Heart left ventricle (tissue), 16 donors: ENCODE measurements at places on chromosomes 7 and 10.

DNA sequence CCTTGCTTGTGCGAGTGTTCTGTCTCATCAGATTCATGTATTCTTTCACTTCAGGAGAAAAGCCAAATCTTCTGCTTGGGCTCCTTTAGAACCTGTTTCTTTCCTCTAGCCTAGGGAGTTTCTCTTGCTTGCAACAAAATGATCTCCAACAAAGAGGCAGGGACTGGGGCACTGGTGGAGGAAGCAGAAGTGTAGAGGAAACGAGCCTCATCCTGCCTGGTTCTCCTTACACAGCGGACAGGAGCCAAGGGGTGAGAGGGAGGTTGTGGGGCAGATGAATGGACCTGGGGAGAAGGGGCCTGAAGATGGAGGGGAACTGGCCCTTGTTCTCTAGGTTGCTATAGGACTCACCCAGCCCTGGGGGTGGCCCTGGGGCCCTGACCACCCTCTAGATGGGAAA is 141.1 kb downstream of the PKD1L1 start:
- no peak for DNase-seq

DNA sequence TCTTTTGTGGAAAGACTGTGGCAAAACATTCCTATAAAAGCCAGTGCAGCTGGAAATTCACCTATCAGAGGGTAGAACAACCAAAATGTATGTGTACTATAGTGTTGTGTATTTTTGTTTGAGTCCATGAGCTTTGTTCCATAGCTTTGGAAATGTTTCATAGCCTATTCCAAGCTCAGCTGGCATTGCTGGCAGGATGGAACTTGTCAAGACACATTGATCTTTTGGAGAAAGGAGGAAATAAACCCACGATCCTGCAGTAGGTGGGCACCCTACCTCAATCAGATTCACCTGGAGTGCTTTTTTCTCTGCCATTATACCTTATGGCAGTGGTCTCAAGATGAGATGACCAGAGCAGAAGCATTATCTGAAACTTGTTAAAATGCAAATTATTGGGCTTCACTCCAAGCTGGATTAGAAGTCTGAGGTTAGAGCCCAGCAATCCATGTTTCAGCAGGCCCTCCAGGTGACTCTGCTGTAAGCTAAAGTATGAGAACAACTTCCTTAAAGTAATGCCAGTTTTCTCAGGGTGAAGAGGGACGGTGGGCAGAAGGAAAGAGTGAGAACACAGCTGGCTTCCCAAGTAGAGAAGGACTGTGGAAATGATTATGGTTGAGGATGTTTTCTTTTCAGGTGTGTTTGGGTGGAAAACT is 30.3 kb upstream of the CDK1 start:
- DNase-seq = no peak

GRCh38 chr10:104735036-104735756 is 94.1 kb downstream of the SORCS3 start:
- peak; percentile 15 for DNase-seq

GRCh38 chr7:18534481-18534880 is 38.9 kb downstream of the HDAC9 start:
- DNase-seq = no peak
